ENCODE measurements at places on chromosomes 3 and 15. TPM values are rescaled to one million over a fixed set of nuclear protein-coding genes. Genes with fewer than 3 reads are reported as not detected.

Gene CEP19
- 16.5 TPM for total RNA-seq

Gene SNTN
- not detected for total RNA-seq

DNA sequence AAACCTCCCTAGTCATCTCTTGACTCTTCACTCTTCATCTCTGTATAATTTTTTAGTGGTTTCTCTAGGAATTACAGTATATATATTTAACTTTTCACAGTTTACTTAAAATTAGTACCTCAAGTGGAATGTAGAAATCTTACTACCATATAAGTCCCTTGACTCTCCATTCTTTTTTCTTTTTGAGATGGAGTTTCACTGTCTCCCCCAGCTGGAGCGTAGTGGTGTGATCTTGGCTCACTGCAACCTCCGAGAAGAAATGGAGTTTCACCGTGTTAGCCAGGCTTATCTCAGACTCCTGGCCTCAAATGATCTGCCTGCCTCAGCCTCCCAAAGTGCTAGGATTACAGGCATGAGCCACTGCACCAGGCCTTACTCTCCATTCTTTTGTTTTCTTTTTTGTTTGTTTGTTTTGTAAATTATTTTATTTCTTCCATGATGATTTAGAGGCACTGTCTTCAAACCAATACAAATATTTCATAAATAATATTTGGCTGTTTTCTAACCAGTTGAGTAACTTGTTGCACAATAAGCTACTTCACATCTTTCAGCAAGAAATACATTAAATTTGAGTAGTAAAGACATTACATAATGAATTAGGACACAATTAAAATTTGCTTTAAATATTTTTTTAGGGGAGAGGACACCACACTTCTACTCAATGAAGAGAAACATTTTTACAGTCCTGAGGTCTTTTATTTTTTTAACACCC lies 144.8 kb downstream of the RBPMS2 start:
- DNase-seq, result no peak

- DNase-seq, result no peak
Measured at GRCh38 chr3:129238945-129239705, 10.3 kb upstream of the COPG1 start.

DNA sequence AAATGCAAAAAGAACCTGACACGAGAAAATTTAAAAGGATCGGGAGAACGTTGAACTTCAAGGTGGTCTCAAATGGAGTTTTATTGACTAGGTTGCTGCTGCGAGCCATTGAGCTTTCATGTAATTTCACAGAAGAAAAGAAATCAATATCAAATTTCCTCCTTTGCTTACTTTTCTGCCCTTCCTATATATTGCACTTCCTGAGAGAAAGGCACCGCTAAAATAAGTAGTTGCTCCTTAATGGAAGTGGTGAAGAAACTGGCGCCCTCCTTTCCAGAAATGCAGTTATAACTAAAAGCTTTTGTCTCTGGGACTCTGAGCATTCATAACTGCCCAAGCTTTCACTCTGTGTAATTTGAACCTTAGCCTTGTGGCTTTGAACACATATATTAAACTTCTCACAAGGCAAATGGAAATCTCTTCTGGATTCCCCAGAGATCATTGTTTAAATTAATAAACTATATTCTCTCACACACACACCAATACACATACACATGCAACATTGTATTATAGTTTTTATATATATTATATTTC lies 13.4 kb downstream of the EID1 start:
- DNase-seq, result no peak

GRCh38 chr3:16768956-16769355 lies 115.8 kb upstream of the PLCL2 start:
- no peak for DNase-seq

- no peak for DNase-seq
Measured at GRCh38 chr3:50177346-50177745, 14.1 kb upstream of the GNAT1 start.
